ENCODE measurements at places on chromosomes 2 and 18. TPM values are rescaled to one million over a fixed set of nuclear protein-coding genes. Genes with fewer than 3 reads are reported as not detected.

POTEI gene
- total RNA-seq, result not detected

FIGN gene
- total RNA-seq, result not detected

ALK gene
- total RNA-seq, result not detected

DNA sequence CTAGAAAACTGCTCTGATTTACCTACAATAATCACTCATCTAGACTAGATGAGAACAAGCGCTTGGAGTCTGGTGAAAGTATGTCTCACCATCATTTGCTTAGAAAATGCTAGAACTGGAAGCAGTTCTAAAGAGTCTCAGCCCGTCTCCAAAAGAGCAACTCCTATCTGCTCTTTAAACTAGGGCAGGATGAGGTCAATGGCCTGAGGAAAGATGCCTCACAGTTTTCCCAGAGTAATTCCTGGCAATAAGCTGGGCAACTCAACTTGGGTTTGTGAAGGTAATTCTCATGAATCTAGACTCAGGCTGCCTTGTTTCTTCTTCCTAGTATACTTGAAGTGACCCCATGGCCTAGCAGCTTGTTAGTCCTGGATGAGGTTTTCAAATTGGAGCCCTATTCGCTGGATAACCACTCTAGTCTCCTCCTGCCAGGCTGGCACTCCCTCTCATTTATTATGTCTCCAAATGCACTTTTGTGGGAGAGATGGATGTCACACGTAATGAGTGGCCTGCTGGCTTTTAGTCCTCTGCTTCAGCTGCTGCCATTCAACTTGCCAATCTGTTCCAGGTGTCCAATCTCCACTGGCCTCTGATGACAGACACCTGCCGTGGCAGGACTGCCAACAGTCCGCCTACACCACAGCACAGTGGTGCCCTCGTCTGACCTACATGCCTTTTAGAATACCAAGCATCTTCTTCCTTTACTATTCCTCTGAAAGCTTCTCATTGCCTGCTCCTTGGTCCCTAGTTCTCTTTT lies 80.9 kb downstream of the CABYR start:
- H3K36me3 ChIP-seq, result no peaks in the 10 kb centered on the region
- H3K4me1 ChIP-seq, result no peaks in the 10 kb centered on the region
- DNase-seq, result no peak
- no peak overlapping the region for H3K4me3 ChIP-seq
- no peak overlapping the region for H3K27ac ChIP-seq

GRCh38 chr2:140918426-140918825 lies 1212.4 kb downstream of the LRP1B start:
- no peaks in the 10 kb centered on the region for H3K27me3 ChIP-seq
- no peak for DNase-seq
- no peaks in the 10 kb centered on the region for H3K36me3 ChIP-seq

DNA sequence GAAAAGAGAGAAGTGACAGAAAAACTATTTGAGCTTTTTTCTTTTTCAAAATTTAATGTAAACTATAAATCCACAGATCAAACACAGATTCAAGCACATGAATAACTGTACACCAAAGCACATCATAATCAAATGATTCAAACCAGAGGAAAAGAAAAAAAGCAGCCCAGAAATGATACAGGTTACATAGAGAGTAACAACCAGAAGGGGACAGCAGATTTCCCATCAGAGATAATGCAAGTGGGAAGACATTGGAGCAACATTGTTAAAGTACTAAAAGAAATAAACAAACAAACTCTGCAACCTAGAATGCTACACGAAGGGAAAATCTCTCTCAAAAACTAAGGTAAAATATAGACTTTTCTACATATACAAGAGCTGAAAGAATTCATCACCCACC lies 34.5 kb downstream of the CMPK2 start:
- no peak overlapping the region for H3K4me3 ChIP-seq
- peaks cover 48% of the 10 kb centered on the region for H3K4me1 ChIP-seq
- peaks cover 2% of the 10 kb centered on the region for H3K27me3 ChIP-seq

DNA sequence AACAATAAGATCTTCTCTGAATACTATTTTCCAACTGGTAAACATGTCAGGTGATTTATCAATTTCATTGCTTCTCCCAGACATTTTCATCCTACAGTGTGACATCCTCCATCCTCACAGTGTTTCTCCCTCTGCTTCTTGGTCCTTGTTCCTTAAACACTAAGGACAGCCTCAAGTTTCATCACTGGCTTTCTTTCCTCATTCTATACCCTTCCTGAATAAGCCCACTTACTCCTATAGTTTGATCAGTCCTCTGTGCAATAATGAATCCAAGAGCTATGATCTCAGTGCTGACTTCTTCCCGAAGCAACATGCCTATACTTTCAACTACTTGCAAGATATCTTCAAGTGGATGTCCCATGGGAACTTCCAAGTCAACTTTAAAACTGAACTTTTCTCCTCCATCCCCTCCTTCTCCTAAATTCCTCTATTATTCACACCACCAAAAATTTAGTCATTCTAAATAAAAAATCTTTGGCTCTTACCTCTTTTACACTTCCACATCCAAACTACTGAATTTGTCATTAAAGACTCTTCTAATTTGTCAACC lies 87.6 kb downstream of the FAM228A start:
- H3K36me3 ChIP-seq, result peaks cover 36% of the 10 kb centered on the region
- peak overlapping the region; percentile 0 for H3K27ac ChIP-seq
- no peak for DNase-seq
- H3K4me1 ChIP-seq, result peaks cover 15% of the 10 kb centered on the region

GRCh38 chr2:156884216-156884615 lies 373.3 kb upstream of the GALNT5 start:
- no peaks in the 10 kb centered on the region for H3K36me3 ChIP-seq
- H3K4me1 ChIP-seq, result no peaks in the 10 kb centered on the region
- peaks cover 13% of the 10 kb centered on the region for H3K27me3 ChIP-seq
- no peak overlapping the region for H3K27ac ChIP-seq

Data from activated CD4-positive, alpha-beta T cell treated with anti-CD3 and anti-CD28 coated beads, Interleukin-2, amount 10 ng/mL, durations not matched to agents 7 days and 5 days (primary cell).